OCI-M1 (cell line): ENCODE measurements at places on chromosomes 2 and 18.

- DNase-seq = no peak
Measured at GRCh38 chr2:86311879-86312278, 25.5 kb downstream of the REEP1 start.

DNA sequence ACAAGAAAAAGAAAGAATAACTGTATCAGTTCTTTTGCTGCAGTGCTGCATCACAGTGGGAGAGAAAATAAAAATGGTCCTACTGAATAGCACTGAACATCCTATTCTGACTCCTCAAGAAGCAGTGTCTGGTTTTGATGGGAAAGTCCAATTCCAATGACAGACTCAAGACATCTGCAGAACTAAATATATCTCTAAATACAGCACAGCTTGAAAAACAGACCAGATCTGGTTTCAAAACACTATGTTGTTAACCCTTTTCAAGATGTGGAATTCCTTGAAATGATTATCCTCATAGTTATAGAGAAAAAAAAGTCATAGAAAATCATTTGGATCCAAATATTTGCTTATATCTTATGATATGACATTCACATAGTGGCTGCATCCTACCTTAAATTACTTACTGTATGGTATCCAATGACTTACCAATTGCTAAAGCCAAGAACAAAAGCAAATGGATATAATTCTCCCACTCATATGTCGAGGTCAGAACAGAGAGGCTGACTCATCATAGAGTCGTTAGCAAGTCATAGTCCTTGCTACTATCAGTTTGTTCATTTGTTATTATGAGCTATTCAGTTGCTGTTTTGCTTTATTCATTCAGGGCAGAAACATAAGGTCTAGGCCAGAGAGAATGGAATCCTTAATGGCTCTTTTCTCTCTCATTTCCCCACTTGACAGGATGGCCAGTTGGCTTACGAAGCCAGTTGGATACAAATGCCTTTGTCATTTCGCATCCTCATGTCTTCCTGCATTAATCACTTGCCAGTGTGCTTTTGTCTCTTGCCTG lies 62.5 kb upstream of the ACVR2A start:
- peak; percentile 52 for DNase-seq

- DNase-seq = no peak
Measured at GRCh38 chr2:174656035-174656434, 58.4 kb upstream of the WIPF1 start.

GRCh38 chr2:224909885-224910573 lies 132.2 kb downstream of the DOCK10 start:
- peak; percentile 28 for DNase-seq

GRCh38 chr18:44918142-44918476 lies 237.4 kb downstream of the SETBP1 start:
- DNase-seq = no peak

DNA sequence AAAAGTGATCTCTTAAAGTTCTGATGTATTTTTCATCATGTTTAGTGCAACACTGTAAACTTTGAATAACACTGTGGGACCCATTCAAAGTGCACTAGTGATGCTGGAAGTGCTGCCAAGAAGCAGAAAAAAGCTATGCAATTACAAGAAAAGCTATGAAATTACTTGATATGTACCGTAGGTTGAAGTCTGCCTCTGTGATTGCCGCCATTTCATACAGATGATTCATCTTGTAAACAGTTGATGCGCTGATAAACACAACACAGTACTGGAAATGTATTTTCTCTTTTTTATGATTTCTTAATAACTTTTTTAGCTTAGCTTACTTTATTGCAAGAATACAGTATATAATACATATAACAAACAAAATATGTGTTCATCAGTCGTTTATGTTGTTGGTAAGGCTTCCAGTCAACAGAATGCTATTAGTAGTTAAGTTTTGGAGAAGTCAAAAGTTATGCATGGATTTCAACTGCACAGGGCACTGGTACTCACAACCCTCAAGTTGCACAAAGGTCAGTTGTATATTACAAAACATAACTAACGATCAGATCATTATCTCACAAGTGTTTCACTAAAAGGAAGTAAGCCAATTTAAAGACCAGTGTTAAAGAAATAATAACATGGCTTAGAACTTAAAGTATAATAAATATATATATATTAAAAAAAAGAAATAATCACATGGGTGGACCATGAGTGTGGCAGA lies 82.0 kb downstream of the SGPP2 start:
- DNase-seq = peak; percentile 16

- DNase-seq = no peak
Measured at GRCh38 chr2:120847700-120848321, 112.1 kb downstream of the GLI2 start.

- peak; percentile 24 for DNase-seq
Measured at GRCh38 chr18:50218432-50219197, 23.7 kb upstream of the MYO5B start.

DNA sequence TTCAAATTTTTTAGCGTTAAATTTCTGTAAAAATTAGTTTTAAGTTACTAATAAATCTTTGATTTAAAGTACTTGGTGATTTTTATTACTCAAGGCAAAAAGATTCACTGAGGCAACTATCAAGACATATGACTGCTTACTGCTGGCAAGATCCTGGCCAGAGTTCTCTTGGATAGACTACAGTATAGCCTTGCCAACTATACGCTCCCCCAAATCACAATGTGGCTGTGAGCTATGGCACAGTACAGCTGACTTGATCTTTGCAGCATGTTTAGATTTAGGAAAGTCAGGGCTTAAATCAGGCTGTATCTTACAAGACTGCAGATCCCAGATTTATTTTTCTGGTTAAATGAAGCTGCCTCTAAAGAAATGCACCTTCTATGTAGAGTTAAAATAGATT lies 26.5 kb downstream of the MSTN start:
- DNase-seq = no peak

DNA sequence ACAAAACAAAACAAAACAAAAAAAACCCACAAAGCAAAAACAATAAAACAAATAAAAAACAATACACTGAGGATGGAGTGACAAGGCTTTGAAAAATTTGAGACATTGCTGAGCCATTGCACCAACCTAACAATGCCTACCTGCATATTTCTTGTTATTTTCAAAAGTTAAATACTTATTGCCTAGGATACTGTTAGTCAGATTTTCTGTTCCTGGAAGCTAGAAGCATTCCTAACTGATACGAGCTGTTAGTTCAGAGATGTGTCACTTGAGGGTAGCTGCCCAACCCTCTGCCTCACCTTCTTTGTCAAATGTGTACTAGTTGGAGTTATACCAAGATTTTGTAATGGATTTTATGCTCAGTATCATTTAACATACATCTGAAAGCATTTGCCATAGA lies 187.2 kb downstream of the TXNL1 start:
- DNase-seq = no peak

DNA sequence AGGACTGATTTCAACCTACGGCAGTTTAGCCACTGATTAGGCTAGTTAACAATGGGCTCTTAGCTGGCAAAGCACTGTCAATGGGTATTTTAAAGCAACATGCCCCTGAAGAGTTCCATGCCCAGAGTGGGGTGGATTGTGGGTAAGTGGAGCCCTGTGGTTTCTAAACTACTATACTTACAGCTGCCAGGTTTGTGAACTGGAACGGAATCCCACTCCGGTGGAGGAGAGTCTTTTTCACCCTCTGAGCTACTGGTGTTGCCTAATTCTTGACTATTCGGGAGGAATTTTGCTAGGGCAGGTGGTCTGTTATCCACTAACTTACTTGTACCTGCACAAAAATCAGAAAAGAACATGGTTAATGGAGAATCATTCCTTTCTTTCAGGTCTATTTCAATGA lies 52.6 kb downstream of the ZAP70 start:
- DNase-seq = no peak

DNA sequence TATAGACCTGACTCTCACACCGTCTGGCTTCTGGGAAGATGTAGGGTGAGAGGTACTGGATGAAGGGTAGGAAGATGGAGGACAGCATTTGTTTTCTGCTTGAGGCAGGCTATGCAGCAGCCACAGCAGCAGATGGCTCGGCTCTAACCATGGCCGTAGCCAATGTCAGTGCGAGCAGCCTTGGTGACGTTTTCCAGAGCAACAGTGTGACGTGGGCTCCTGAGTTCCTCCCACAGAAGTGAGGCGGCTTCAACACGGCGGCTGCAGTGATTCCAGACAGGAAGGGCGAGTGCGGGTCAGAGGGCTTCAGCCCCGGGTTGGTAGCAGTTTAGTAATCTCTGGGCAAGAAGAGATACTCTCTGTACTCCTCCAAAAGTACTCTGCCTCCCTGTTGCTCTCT lies 133.0 kb upstream of the MYT1L start:
- no peak for DNase-seq

- DNase-seq = no peak
Measured at GRCh38 chr2:219214141-219214540, 4.6 kb downstream of the ABCB6 start.

DNA sequence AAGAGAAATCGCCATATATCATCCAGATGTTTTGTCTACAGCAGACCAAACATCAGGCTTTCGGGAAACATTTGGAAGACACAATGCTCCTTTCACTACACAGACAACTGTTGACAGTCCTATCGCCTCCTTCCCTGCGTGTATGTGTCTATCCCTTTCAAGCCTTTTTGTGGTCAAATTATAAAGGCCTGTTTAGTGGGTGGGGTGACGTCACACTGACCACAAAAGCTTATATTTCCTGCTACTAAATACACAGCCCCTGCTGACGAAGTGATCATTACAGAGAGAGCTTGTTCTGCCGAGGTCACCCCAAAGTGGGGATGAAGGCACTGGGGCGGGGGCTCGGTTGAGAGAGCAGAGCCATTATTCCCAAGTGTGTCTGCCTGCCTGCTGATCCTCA lies 302.7 kb upstream of the TNP1 start:
- DNase-seq = peak; percentile 95

DNA sequence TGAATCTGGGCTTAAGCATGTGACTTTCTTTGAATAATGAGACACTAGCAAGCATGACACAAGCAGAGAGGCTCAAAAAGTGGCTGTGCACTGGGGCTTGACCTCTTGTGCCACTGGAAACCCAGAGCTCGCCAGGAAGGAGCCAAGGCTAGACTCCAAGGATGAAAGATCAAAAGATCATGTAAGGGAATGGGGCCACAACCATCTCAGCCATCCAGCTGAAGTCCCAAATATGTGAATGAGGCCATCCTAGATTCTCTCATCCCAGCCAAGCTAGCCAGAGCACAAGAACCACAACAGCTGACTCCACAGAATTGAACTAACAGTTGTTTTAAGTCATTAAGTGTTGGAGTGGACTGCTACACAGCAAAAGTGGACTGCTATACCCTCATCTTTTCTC lies 288.1 kb downstream of the CCDC178 start:
- DNase-seq = no peak

- DNase-seq = no peak
Measured at GRCh38 chr2:175396696-175397095, 215.2 kb upstream of the ATP5MC3 start.

- no peak for DNase-seq
Measured at GRCh38 chr2:128617029-128617590, 298.4 kb upstream of the HS6ST1 start.

- DNase-seq = peak; percentile 39
Measured at GRCh38 chr18:34494359-34494696, 215.8 kb upstream of the DTNA start.

DNA sequence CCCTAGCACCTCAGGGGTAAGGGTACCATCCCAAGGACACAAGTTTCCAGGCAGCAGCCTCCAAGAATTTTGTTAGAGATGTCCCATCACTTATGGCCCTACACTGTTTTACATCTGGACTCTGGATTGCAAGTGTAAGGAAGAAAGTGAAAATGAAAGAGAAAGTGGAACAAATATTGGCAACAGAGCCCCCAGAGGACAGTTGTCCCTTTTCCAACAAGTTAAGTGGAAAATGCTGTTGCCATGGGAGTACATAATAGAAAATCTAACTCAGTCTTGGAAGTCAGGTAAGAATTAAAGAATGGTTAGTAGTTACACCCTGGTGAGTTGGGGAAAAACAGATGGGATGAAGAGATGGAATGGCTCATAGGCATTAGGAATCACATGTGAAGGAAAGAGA lies 50.6 kb downstream of the TTC21B start:
- DNase-seq = peak; percentile 83

DNA sequence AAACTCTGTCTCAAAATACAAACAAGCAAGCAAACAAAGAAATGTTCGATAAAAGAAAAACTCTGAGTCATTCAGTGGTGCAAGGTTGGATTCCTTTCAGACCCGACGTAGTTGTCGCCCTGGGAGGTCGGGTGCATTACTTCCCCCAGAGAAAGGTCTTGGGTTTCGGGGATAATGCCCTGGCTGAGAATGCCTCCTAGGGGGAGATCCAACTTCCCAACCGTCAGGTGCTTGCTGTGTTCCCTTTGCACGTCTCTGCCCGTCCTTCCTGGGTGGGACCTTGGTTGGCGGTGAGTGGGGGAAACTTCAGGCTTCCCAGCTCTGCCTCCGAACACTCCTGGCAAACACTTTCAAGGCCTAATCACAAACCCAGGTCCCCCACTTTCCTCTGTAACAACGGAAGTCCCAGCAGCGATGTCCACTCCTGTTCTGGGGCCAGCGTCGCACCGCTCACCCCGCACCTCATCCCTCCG lies 609 bp downstream of the TPGS2 start:
- DNase-seq = peak; percentile 73

DNA sequence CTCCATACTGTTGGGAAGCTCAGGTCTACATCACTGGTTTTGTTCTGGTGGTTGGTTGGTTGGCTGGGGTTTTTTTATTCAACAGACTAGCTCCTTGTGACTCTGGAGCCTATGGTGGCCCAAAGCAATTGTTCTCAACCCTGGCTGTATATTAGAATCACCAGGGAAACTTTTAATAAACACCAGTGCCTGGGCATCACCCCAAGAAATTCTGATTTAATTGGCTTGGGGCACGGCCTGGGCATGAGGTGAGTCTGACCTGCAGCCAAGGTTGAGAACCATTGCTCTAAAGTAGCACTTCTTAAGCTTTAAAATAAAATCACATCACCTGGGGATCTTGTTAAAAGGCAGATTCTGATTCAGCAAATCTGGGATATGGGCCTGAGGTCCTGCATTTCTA lies 184.1 kb downstream of the C1D start:
- DNase-seq = no peak

GRCh38 chr2:1141079-1141478 lies 190.4 kb downstream of the SNTG2 start:
- DNase-seq = no peak

DNA sequence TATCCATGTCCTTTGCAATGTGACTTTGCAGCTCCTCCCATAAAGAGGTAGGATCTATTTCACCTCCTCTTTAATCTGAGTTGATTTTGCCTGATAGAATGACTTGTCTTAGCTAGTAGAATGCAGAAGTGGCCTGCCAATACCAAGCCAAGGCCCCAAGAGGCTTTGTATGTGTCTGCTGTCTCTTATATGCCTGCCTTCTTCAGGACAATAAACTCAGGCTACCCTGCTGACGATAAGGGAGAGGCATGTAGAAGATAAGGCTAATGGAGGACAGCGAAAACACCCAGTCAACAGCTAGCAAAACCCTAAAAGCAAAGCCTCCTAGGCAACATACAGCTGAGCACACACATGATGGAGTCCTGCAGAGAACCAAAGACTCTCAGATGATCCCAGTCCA lies 1.8 kb upstream of the ZC3H8 start:
- DNase-seq = peak; percentile 33

DNA sequence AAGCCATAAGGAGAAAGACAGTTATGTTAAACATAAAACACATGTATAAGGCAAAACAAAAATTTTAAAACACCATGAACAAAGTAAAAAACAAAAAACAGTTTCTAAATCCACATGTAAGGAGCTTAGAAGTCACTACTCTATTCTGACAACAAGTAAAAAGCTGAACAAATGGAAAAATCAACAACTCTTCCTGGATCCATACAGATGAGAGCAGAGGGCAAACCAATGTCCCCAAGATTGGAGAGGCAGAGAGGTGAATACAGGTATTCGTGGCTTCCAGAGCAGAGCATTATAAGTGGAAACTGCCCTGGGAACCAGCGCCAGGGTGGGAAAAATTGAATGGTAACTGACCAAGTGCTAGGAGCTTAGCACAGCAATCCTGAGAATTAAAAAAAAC lies 93.5 kb downstream of the SPIRE1 start:
- no peak for DNase-seq
